ENCODE measurements at places on chromosomes 11 and 22.

DNA sequence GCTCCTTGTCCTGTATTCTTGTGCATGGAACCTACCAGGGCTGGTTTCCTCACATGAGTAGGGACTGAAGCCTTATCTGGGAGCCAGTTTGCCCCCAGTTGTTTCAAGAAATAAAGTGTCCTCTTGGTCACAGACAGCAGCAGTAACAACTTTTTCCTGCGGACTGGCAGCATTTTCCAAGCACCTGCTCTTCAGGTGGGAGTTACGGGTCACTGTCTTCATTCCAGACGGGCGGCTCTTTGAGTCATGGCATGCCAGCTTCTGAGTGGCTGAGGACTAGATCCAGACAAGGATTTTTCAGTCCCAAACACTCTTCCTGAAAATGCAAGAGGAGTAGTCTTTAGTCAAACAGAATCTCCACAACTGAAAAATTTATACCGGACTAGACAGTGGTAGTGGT lies 2.7 kb upstream of the CD44 start:
- no peak for DNase-seq

DNA sequence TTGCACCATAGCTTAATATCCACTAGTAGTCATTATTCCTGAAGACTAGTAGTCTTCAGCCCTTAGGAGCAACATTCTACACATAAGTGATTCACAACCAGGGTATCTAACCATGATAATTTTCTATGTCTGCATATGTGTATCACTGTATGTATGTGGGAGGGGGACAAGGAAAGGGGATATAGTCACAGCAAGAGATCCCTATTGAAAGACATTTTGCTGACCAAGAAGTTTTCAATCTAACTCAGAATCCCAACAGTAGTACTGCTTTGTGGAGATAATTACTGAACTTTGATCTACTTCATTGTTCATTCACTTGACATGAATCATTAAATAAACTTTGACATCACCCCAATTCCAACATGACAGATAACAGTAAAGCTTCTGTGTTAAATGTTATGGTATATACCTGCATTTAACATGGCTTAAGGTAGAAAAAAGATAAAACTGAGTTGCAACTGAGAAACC lies 10.3 kb downstream of the PIK3C2A start:
- no peak for DNase-seq

GRCh38 chr11:93529707-93530467 lies 13.3 kb downstream of the SMCO4 start:
- no peak for DNase-seq

- DNase-seq = no peak
Observed at GRCh38 chr11:406796-407650, 7.8 kb downstream of the SIGIRR start.
